ENCODE measurements at places on chromosomes 7 and 10.

DNA sequence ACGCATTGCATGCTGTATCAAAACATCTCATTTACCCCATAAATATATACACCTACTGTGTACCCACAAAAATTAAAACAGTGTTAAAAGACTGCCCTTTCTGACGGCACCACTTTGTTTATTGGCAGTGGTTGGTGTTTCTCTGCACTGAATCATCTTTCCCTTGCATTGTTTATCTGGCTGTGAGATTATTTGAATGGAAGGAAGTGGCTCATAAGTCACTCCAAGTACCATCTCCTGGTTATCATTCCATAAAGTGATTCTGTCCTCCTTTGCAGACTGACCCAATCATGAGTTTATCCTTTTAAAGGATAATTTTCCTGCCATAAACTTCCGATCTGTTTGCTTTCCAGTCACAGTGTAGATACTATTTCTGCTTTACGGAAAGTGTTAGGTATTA is 183.8 kb downstream of the CAMK1D start:
- no peak for DNase-seq

- DNase-seq: no peak
Measured at GRCh38 chr7:80785276-80785675, 133.6 kb downstream of the SEMA3C start.

DNA sequence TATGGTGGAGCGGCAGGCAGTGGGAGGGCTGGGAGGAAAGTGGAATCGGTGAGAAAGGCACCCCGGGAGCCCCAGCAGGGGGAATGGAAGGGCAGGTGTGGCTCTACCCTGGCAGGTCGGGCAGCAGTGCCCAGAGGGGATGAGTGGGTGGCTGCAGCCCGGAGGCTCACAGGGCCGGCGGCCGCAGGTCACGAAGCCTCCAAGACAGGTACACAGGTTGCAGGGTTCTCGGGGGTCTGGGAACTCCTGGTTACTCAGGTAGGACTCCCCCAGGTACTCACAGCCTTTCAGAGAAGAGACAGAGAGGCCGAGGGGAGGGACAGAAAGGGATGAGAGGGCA is 21.8 kb downstream of the KCP start:
- DNase-seq: no peak

GRCh38 chr7:149586646-149587645 is 89.3 kb upstream of the ZNF746 start:
- no peak for DNase-seq

GRCh38 chr10:58267713-58268453 is at the start of gene IPMK:
Gene IPMK (minus strand): TSS chr10:58267894. CDS start chr10:58267611, 283 bp downstream.
- DNase-seq: peak; percentile 95

DNA sequence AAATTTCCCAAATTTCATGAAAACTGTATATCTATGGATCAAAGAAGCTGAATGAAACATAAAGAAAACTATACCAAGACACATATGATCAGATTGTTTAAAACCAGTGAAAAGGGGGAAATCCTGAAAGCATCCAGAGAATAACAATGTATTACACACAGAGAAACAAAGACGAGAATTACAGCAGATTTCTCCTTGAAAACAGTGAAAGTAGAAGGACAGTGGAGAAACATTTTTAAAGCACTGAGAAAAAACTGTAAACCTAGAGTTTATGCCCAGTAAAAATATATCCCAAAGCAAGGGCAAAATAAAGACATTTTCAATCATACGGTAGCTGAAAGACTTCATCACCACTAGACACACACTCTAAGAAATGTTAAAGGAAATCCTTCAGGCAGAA is 121.0 kb downstream of the DPY19L1 start:
- DNase-seq: no peak

DNA sequence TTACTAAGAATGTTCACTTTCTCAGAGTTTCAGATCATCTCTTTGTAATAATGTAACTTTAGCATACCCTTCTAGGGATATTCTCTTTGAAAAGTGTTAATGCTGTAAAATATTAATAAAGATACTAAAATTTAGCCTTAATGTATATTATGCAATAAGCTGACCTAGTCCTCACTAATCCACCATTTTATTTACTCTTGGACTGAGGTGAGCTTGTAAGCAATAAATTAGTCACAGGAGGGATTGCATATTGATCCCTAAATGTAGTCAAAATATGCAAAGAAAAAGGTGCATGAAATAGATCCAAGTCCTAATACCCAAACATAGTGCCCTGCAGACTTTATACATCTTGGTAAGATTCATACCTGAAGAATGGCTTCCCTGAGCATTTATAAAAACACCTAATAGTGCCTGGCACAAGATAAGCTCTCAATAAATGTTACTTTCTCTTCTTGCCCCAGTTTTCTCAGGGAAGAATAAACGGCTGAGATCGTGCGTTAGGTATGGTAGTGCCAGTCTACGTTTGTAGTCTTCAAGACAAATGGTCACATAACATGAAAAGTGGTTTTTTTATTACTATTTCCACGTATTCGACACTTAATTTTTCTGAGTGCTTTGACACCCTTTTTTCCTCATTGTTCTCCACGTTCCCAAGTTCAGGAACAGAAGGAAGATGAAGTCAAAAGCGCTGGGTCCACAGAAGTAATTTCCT is 14.3 kb downstream of the INSIG1 start:
- no peak for DNase-seq

- DNase-seq: no peak
Measured at GRCh38 chr7:83040484-83040883, 122.2 kb downstream of the PCLO start.

DNA sequence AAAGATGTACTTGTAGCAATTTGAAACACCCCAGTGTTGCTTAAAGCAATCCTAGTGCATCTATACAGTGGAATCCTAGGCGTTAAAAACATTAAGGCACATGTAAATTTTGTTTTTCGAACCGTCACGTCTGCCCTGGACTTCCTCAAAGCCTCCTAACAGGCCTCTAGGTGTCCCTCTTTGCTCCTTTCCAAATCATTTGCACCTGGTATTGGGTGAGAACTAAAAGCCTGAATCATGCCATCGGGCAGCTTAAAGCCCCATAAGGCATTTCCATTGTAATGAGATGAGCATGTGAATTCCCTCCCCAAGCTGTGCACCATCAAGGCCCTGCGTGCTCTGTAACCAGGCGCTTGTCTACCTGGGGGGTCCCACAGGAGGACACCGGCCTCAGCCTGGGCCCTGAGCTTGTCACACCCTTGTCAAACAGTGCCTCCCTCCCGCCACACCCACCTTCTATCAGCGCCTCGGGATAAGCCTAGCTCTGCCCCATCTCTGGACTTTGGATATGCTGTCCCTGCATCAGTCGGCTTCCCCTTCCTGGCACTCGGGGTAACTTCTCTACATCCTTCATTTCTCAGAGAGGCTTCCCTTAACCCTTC is 89.2 kb downstream of the WDR11 start:
- no peak for DNase-seq

GRCh38 chr7:112086496-112087254 is 119.5 kb downstream of the DOCK4 start:
- no peak for DNase-seq

GRCh38 chr7:158382363-158383254 is 205.0 kb downstream of the PTPRN2 start:
- DNase-seq: no peak

GRCh38 chr10:19908991-19909696 is 92.9 kb downstream of the PLXDC2 start:
- no peak for DNase-seq

DNA sequence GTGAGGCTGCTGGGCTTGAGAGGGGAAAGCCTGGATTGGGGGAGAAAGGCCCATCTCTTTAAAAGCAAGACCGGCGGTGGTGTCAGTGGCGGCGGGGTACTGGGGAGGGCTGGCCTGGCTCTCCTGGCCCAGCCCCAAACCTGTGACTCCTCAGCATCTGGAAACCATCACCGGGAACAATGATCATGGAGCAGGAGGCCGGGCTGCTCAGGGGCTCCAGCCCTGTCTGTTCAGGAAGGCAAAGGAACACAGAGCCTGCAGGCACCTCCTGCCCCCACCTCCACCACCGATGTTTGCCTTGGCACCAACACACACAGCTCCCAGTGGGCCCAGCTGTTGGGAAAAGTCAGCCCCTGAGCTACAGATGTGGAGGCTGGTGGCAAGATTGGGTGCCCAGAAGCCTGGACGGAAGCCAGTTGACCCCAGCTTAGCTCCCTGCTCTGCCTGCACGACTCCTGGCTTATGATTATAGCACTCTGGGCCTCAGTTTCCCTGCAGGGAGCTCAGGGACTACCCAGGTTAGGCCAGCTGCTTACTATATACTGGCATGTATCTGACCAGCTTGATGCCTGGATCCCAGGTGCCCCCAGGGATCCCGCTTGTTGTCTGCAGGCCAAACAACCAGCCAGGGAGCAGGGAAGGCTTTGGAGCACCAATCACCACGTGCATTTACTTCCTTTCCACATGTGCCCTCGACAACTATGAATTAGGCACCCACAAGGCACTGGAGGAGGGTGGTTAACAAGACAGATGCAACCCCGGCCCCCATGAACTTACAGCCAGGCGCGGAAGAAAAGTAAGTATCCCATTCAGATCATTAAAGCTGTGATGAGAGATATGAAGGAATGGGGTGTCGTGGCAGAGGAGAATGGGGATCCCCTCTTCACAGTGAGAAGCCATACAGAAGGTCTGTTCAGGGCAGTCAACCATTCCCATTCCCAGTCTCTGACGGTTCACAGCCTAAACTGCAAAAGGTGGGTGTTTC is 37.3 kb downstream of the ZCCHC24 start:
- DNase-seq: no peak

- DNase-seq: no peak
Measured at GRCh38 chr7:92973974-92974373, 137.6 kb upstream of the CDK6 start.

- DNase-seq: no peak
Measured at GRCh38 chr10:45096001-45096400, 95.3 kb downstream of the ZNF22 start.

DNA sequence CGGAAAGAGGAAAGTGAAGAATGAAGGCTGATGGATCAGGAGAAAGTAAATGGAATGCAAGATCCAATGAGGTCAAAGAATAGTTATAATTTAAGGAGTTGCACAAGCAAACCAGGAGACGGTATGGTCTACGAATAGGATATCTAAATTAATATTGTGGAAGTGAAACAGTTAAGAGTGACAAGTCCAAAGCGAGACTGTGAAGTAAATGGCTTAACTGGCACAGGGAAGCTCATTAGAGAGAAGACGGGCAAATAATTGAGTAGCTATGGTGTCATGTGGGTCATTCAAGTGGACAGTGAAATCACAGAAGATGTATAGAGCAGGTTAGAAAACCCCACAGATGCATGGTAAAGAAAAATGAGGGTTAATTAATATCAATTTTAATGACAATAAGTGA is 3.2 kb downstream of the CYP51A1 start:
- DNase-seq: no peak

GRCh38 chr7:12402365-12402725 is 1.3 kb downstream of the VWDE start:
- no peak for DNase-seq
